ENCODE measurements at places on chromosomes 7 and 10.

- DNase-seq, result no peak
Observed at GRCh38 chr7:139675127-139676125, 102.4 kb downstream of the HIPK2 start.

DNA sequence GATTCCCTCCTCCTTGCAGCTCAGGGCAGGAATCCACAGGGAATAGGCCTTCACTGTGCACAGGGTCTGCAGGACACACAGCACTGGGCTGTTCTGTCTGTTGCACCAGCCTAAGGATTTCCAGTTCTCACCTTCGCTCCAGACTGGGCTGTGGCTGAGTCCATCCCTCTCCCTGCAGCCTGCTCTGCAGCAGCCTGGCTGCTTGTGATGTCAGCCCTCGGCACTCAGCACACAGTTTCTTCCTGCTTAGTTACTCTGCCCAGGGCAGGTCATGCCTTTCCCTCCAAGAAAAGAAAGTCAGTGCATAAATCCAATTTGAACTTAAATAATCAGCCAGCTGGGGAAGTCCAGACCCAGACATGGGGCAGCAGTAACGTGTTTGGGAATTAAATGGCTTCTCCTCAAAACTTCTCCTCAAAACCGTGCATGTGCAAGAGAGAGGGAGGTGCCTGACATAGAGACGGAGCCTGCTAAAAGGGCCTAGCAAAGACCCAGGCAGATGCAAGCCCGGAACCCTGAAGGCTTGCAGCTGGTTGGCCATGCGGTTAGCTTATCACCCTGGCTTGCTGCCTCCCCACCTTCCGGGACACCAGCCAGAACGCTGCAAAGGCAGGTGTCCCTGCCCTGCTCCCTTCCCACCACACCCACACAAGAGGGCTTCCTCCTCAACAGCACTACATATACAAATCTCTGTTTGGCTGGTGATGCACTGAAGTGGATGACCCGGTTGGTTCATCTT, 10.9 kb upstream of the GDF2 start:
- DNase-seq, result no peak

DNA sequence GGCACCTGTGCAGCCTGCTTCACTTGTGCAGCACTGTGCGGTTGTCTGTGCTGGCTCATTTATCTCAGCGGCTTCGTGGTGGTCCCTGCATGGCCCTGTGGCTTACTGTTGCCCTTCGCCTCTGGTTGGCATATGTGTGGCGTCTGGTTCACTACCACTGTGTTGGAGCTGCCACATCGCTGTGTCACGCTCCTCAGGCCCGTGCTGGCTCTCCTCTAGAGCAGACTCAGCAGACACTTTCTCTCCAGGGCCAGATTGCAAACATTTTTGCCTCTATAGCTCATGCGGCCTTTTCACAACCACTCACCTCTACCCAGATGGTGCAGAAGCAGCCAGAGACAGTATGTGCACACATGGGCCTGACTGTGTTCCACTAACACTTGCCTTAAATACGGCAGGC, 37.9 kb downstream of the PPP2R2D start:
- DNase-seq, result no peak

DNA sequence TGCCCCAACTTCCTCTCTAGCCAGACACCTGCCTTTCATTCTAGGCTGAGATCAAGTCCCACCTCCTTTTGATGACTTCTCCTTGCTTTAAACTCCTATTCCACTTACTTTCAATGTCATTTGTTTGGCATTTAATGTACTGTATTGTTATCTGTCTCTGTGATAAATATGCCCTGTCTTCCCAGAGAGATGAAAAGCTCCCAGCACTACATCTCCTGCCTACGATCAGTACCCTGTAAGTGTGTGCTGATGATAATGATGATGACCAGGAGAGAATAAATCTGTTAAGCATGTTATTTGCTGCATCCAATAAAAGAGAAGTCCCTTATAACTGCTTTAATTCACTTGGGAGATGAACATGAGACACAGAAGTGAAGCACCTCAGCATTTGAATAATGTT, 367.4 kb upstream of the C7orf33 start:
- DNase-seq, result no peak

DNA sequence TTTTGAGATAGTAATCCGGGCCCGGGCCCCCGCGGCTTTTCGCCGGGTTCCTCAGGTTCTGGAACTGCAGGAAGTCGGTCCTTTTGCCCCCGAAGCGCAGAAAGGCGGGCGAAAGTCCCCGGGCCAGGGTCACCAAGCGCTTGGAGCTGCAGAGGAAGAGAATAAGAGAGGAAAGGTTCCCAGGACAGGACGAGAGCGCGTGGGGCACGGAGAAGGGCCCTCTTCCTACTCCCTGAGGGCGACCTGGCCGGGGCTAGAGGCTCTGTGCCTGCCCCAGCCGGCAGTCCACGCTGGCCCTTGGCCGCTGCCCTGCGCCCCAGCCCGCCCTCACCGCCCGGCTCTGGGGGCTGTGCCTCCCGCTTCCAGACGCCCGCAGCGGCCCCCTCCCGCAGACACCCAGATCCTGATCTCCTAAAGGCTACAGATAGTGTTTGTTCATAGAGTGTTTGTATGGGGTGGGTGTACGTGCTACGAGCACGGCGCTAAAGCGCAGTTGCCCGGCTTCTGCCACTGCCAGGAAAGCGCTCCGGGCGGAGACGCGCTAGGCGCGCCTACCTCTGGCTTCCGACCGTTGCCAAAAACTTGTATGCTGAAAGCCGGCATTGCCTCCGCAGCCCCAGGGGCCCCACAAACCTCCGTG, 3.2 kb downstream of the HPSE2 start:
- DNase-seq, result no peak

- DNase-seq, result no peak
Observed at GRCh38 chr7:13077466-13077865, 390.0 kb downstream of the ARL4A start.

- DNase-seq, result no peak
Observed at GRCh38 chr10:112232670-112233069, 49.1 kb upstream of the GPAM start.

DNA sequence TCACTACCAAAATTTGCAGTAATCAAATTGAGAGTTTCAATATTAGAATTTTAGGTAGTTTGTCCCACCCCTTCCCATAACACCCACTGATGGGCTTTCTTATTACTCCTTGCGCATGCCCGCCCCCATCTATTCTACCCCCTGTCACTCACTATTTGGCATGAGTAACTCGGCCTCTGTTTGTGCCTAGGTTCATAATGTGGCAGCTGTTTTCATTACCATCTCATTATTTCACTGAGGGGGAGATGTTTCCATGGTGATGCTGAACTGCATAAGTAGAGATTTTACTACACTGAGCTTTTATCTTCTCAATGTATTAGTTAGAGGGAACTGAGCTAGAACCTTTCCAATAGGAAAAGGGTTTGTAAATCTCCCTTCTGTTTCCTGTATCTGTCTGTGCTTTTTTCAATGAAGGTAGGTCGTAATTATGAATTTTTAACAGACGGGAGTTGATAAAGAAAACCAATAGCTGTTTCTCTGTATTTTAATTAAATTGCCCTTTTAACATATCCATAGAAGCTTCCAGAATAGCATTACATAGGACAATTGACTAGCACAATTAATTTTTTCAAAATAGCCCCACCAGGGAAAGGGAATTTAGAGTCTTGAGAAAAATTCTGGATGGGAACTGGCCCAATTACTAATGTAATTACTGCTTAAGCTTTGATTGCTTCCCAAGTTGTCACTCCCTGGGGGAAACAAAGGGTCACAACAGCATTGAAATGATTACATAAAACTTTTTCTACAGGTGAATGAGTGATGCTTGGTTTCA, 33.4 kb downstream of the PRPS1L1 start:
- no peak for DNase-seq

- DNase-seq, result no peak
Observed at GRCh38 chr10:128614016-128614605, 487.9 kb upstream of the MKI67 start.

DNA sequence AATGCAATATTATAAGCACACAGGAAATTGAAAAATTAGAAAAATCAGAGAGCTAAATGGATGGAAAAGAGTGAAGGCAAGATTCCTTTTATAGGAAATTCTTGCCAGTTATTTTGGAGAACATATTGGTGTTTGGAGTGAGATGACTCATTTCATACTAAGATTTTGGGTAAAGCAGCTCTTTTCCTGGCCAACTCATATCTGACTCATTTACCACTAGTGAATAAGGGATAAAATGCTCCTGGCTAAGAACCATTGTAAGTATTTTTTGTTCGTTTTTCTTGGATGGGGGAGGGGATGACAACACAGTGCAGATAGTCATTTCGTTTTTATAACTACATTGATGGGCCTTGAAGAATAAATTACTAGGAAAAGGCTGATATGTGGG, 139.3 kb downstream of the TWIST1 start:
- DNase-seq, result no peak

DNA sequence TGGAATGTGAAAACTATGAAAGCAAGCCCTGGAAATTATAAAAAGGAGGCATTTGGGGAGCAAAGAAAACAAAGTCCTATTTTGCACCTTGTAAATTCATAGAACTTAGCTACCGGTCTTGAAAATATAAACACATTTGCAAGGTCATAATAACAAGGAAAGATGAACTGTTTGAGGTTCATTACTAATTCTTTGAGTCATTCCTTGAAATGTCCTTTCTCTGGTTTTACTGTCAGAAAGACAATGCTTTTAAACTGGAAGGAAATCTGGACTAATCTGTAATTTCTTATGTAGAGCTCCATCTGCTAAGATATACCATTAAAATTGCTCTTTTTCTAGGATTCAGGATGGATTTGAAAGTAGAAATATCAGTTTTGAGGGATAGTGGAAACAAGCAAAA, 1.4 kb downstream of the ERLIN1 start:
- DNase-seq, result no peak

DNA sequence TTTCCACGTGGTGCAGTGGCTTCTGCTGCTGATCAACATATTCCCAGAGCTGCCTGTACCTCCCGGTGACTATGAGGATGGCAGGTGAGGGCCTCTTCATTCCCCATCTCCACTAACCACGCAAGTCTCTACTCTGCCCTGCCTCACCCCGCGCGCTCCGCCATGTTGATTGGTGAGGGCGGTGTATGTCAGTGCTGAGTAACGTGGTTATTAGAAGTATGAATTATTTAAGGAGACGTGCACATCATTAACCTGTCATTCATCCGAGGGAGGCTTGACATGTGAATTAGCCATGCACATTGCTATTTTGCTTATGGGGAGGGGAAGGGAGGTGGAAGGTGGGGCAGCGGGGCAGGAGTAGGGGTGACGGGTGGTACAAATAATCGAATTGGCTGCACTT, 138.6 kb downstream of the SORCS3 start:
- DNase-seq, result no peak

DNA sequence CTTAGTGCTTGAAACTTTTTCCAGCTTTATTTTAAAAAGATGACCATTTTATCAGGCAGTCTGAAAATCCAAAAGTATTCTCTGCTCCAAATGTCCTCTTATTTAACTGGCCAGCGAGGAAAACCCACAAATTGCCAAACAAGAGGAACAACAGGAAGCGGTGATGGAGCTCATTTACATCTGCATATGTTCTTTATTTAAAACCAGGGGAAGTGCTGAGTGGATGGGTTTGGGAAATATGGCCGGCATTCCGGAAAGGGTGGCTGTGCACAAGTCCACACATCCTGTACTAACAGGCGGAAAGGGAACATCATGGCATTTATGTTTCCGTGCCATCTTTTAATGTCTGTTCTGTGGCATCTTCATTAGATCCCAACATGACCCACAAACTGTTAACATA, 974.5 kb downstream of the LRMDA start:
- DNase-seq, result no peak

DNA sequence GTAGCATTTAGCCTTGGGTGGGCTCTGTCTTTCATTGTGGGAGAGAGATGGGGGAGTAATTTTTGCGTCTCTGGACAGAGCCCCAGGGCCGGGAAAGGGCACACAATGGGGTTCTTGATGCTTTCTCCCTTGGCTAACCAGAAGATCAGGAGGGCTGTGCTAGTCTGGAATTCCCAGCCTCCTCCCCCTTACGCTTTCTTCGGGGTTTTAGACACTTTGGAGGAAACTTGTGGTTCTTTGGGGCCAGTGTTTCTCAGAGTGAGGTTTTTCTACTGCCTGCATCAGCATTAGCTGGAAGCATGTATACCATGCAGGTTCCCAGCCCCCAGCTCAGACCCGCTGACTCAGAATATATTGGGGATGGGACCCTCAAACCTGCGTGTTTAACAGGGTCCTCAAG, 7.0 kb downstream of the NEURL1 start:
- DNase-seq, result no peak

DNA sequence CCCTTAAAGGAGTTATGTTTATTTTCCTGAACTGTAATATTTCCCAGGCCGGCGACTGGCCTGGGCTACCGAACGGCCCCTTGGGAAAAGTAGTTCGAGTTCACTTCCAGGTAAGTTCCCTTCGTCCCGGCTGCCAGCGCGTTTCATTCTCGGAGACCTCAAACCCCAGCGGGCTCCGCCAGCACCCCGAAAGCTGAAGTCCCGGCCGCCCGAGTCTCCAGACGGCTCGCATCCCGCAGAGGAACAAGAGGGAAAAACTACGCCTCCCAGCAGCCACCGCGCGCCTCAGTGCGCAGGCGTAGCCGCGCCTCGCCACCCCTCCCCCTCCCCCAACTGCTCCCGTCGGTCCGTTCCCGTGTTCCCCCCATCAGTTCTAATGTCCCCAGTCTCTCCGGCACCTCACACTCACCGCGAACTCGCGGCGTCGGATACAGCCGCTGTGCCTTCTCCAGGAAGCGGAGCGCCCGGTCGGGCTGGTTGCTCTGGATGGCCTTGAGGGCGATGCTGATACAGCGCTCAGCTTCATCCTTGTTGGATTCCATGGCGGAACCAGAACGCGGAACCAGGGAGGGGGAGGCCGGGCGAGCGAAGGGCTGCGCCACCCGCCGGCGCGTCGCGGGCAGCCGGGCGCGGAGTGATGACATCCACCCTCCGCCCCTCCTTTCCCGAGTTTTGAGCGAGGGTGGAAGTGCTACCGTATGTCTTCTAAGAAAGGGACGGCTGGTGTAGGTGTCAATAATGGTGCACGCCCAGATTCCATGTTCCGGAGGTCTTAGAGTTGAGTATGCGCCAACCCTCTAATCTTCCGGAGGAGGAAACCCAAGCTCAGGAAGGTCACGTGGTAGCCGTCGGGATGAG, at the start of gene DNAJB12:
DNAJB12 (minus strand) TSS at position 564 of the 858 bp plus-strand sequence; CDS start at position 542, 22 bp downstream.
- peak; percentile 89 for DNase-seq

DNA sequence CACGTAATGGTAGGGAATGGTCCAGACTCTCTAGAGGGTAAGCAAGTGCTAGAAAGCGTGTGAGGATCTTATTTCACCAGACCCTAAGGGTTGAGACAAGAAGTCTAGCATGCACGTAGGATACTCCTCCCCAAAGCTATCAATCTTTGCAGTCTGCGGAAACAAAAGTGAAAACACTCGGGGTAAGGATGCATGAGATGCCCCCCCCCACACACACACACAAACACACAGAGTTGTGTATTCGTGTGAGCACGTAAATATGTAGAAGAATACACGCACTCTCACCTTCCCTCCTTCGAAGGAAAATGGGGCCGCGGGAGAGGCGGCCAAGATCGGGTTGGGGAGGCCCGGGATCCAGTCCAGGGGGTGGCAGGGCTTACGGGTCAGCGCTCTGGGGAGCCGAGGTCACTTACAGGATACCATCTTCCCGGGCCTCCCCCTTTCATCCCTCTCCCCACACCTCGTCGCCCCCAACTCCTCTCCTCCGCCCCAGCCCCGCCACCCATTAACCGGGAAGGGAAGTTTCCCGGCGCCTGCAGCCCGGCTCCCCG, 455 bp downstream of the CUL2 start:
- no peak for DNase-seq

Data from GDM1 (cell line).